Stimulated activated CD4-positive, alpha-beta T cell treated with anti-CD3 and anti-CD28 coated beads, TNF-alpha, amount 100 ng/mL, for 4 hours (primary cell): ENCODE measurements at places on chromosomes 6 and 20.

GRCh38 chr6:125930765-125931418, 25.7 kb upstream of the HINT3 start:
- no peak for DNase-seq

DNA sequence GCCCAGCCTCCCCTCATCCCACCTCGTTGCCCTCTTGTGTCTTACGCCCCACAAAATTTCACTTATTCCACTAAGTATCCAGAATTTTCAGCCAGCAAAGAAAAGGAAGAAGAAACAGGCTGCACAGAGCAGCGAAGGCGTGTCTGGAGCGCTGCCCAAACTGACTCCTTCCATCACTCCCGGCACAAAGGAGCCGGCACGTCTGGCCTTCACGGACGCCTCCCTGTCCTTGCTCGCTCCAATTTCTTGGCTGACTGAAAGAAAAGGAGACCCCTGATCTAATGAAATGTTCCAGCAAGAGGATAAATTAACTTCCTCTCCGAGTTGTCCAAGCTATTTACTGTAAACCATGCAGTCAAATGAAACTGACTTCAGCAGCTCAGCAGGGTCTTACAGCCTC, 152.3 kb upstream of the CDH4 start:
- no peak for DNase-seq

GRCh38 chr20:3678856-3679720, 2.7 kb downstream of the ADAM33 start:
- DNase-seq: no peak

DNA sequence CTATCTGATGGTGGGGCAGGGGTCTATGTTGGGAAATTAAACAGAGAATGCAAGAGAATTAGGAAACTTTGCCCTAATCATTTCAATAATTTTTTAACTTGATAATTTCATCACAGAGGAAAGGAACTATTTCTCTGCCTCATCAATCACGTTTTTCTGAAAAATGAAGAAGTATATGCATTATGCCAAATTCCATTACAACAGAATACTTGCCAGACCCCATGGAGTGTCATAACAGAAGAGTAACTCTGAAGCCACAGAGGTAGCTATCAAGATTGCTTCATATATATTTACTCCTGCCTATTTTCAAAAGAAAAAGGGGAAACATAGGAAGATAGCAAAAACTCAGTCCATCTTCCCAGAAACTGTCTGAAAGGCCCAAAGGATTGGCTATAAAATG, 5.7 kb upstream of the USP49 start:
- no peak for DNase-seq

DNA sequence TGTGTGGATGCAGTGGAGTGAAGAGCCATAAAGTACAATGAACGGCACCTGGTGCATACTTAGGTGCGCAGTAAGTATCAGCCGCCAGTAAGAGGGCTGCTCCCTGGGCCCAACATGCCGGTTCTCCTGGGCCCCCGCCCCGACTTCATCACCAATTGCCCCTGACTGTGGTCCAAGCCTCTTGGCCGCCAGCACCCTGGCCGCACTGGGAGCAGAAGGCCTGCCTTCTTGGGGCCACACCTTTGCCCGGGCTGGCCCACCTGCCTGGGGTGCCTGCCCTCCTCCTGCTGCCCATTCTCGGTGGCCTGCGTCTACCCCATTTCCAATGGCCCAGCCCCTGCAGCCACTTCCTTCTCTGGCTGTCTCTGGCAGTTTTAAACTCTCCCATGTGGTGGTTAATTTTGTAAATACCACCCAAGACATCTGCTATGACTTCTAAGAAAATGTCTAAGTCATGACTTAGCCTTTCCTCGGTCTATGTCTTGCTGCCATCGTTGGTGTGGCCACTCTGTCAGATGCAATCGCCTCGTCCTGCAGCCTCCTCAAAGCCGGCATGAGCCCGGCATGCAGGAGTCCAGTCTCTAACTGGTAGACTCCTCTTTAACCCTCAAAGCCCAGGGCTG, 36.8 kb downstream of the PMEPA1 start:
- DNase-seq: no peak

DNA sequence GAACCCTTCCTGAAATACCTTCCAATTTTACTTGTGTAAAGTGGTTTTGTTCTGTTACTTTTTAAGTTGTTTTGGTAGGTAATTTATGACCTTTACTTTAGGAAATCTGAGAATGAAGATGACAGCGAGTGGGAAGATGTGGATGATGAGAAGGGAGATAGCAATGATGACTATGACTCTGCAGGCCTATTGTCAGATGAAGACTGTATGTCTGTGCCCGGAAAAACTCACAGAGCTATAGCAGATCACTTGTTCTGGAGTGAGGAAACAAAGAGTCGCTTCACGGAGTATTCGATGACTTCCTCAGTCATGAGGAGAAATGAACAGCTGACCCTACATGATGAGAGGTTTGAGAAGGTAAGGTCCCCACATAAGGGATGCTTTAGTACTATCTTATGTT, 6.6 kb upstream of the ZC2HC1B start:
- no peak for DNase-seq

- no peak for DNase-seq
Measured at GRCh38 chr6:3307436-3307835, 48.7 kb downstream of the PSMG4 start.

- no peak for DNase-seq
Measured at GRCh38 chr20:62896526-62896925, 29.8 kb downstream of the DIDO1 start.

- DNase-seq: no peak
Measured at GRCh38 chr20:50844430-50845100, 49.7 kb downstream of the BCAS4 start.
